Activated T-cell treated with anti-CD3 and anti-CD28 coated beads, Interleukin-2, amount 50 U/mL, for 72 hours (primary cell): ENCODE measurements at places on chromosomes 3 and 15.

- DNase-seq: no peak
Observed at GRCh38 chr3:124273651-124274050, 281.7 kb upstream of the ROPN1 start.

DNA sequence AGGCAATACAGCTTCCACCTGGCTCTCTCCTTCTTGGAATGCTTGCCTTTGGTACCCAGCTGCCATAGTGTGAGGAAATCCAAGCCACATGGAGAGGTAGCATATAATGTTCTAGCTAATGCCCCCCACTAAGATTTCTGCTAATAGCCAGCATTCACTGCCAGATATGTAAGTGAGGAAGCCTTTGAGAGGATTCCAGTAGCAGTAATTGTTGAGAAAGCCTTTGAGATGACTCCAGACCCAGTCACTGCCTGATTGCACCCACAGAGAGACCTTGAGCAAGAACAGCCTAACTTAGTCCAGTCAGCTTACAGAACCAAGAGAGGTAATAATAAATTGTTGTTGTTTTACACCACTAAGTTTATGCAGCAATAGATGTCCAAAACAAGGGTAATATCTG lies 63.1 kb downstream of the STRIT1 start:
- DNase-seq: no peak

GRCh38 chr3:14606669-14607339 lies 44.8 kb upstream of the CCDC174 start:
- DNase-seq: no peak

- no peak for DNase-seq
Observed at GRCh38 chr3:123198372-123198771, 3.4 kb upstream of the SEC22A start.

DNA sequence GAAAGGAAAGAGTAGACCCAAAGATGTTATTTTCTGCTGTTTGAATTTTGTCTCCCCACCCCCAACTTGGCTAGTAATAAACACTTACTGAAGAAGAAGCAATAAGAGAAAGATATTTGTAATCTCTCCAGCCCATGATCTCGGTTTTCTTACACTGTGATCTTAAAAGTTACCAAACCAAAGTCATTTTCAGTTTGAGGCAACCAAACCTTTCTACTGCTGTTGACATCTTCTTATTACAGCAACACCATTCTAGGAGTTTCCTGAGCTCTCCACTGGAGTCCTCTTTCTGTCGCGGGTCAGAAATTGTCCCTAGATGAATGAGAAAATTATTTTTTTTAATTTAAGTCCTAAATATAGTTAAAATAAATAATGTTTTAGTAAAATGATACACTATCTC lies 21.6 kb downstream of the CLDN18 start:
- no peak for DNase-seq

- DNase-seq: no peak
Observed at GRCh38 chr15:57516327-57517029, 75.2 kb upstream of the MYZAP start.

- no peak for DNase-seq
Observed at GRCh38 chr15:29942143-29942542, 119.9 kb upstream of the TJP1 start.
